ENCODE measurements at places on chromosomes 1 and 21.

DNA sequence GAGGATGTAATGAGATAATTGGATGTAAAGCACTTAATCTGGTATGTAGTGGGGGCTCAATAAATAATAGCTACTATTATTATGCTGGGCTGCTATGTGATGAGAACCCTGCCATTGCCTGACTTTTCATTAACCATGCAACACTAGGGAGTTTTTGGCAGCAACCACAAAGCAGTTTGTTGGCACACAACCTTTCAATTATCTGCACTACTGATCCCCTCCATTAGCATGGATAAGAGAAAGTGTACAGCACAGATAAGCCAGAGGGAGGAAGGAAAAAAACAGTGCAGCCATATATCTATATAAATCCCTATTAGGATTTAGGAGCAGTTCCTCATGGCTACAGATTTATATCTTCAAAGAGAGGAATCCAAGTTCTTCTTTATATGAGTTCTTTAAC lies 498.5 kb downstream of the NUF2 start:
- no peak for DNase-seq

GRCh38 chr21:23496729-23497128 lies 2110.6 kb downstream of the MRPL39 start:
- DNase-seq = no peak

DNA sequence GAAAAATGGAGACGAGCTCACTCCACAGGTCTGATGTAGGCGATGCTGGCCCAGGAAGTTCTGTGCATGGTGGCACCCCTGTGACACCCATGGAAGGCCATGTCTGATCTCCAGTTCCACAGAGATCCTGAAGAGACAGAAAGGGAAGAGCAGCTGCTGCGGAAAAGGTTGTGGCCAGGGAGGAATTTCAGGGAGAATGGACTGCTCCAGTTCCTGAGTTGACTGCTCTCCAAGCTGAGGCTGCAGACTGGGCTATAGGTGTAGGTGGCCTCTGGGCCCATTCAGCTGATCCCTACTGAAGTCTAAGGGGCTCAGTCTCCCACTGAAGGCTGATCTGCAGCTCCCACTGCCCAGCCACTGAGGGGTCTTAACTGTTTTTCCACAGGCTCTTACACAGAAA lies 89.2 kb downstream of the ETS2 start:
- DNase-seq = no peak

DNA sequence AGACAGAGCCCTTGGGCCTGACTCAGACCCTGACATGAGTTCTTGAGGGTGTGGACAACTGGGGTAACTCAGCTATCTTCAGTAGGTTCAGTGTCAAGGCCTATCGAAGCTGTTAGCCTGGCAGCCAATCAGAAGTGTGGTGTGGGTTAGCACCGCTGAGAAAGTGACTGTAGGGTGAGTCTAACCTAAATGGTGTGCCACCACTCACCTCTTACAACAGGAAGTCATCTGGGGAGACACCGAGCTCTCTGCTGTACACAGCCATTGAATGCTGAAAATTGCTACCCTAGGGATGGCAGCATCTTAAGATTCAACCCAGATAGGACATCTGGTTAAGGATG lies 44.6 kb downstream of the RASSF5 start:
- peak; percentile 83 for DNase-seq

DNA sequence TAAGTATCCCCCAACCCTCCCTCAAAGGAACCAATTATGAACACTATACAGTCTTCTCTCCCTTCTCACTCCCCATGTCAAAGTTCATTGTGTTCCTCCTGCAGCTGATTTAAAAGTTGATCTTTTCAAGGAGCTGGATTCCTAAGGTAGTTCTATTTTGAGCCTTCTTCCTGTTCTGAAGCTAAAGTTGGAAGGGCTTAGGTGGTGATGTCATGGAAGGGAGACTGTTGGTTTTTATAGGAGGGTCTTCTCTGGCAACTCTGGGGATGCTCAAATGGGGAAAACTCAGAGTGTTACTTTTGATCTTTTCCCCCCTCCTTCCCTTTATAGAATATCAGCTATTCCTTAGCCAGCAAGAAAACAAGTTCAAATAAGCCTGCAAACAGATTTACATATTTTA lies 83.0 kb upstream of the AK4 start:
- DNase-seq = no peak

- DNase-seq = no peak
These were observed 11.1 kb downstream of the SH2D1B start for GRCh38 chr1:162400790-162401355.

DNA sequence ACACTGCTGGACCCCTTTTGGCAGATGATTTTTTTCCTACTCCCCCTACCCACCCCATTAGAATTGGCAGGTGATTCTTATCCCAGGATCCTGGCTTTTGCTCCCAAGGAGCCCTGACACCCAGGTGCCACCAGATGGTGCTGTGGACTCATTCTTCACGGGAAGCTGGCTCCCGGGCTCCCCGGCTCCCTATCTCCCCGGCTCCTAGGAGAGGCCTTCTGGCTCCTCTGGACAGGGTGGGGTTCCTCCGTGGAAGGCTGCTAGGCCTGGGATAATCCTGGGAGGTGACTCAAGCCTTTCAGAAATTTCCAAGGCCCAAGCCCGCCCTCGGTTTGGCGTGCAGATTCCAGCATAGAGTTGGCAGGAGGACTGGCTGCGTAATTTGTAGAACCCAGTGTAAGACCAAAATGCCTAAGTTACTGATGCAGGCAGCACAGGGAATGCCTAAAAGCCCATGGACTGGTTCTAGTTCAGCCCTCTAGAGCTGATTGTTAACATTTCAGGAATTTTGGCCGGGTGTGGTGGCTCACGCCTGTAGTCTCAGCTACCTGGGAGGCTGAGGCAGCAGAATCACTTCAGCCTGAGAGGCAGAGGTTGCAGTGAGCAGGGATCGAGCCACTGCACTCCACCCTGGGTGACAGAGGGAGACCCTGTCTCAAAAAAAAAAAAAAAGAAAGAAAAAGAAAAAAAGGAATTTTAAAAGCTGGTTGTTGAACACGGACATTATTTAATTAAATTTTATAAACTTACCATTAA lies 6.8 kb upstream of the BSDC1 start:
- DNase-seq = peak; percentile 47

GRCh38 chr1:189987509-189987908 lies 490.2 kb downstream of the BRINP3 start:
- no peak for DNase-seq

DNA sequence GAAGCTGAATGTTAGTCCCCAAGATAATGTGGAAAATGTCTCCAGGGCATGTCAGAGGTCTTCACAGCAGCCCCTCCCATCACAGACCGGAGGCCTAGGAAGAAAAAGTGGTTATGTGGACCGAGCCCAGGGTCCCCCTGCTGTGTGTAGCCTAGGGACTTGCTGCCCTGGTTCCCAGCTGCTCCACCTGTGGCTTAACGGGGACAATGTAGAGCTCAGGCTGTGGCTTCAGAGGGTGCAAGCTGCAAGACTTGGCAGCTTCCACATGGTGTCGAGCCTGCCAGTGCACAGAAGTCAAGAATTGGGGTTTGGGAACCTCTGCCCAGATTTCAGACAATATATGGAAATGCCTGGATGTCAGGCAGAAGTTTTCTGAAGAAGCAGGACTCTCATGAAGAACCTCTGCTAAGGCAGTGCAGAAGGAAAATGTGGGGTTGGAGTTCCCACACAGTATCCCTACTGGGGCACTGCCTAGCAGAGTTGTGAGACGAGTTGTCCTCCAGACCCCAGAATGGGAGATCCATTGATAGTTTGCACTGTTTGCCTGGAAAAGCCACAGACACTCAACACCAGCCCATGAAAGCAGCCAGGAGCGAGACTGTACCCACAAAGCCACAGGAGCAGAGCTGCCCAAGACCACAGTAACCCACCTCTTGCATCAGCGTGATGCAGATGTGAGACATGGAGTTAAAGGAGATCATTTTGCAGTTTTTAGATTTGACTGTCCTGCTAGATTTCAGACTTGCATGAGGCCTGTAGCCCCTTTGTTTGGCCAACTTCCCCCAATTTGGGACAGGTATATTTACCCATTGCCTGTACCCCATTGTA lies 204.9 kb downstream of the MRPL39 start:
- peak; percentile 58 for DNase-seq

DNA sequence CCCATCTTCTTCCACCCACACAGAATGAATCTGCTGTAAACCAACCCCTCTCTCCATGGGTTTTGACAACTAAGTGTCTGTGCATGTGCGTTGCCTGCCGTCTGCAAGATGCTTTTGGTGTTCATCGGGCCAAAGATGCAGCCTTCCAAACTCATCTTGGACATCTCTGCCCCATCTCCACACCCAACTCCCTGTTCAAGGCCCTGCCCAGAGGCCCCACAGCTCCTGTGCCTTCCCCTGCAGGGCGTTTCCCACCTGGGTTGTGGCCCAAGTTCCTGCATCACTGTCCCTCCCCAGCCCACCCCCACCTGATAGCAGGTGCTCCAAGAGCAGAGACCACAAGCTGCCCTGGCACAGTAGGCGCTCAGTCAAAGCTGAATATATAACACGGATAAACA lies 103.2 kb downstream of the BCAR3 start:
- no peak for DNase-seq

DNA sequence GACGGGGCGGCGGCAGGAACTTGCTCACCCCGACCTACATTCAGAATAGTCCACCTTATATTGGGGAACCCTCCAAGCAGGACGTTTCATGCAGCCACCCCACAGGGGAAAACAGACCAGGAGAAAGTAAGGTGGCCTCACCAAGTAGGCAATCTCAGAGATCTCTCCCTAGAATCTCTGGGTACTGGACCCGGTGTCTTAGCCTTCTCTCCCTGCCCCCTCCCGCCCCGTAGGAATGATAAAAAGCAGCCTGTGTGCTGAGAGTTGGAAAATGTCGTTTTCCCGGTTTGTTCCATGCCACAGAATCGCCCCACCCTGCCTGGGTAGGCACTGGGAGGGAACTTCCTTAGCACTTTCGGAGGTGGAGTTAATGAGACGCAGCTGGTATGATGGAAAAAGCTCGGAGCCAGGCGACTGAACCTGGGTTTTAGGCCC lies 789 bp upstream of the PTPN14 start:
- DNase-seq = no peak

- DNase-seq = no peak
These were observed 14.5 kb downstream of the NLRP3 start for GRCh38 chr1:247430434-247430833.

GRCh38 chr1:51768971-51769588 lies 109.4 kb downstream of the NRDC start:
- peak; percentile 51 for DNase-seq

DNA sequence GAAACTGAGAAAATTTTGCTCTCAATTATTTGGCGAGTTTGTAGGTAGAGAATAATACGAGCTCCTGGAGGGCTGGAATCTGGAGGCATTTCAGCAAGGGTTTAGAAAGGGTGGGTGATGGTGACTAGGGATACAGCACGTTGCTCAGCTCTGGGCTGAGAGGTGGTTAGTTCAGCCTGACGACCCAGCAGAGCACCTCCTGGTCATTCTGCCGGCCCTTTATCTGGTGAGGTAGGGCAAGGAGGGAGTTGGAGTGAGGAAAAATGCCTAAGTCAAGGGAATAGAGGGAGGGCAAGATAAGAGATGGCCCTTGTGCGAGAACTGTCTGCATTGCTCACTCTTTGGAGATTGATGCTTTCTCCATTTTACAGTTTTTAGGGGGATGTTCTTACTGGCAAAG lies 19.1 kb downstream of the GALNT2 start:
- DNase-seq = no peak

- DNase-seq = no peak
These were observed 63.8 kb upstream of the MPC2 start for GRCh38 chr1:168000656-168001055.

- peak; percentile 73 for DNase-seq
These were observed 64.8 kb downstream of the DNTTIP2 start for GRCh38 chr1:93814059-93814794.

GRCh38 chr1:87334351-87335174 lies 5.9 kb downstream of the LMO4 start:
- peak; percentile 43 for DNase-seq

DNA sequence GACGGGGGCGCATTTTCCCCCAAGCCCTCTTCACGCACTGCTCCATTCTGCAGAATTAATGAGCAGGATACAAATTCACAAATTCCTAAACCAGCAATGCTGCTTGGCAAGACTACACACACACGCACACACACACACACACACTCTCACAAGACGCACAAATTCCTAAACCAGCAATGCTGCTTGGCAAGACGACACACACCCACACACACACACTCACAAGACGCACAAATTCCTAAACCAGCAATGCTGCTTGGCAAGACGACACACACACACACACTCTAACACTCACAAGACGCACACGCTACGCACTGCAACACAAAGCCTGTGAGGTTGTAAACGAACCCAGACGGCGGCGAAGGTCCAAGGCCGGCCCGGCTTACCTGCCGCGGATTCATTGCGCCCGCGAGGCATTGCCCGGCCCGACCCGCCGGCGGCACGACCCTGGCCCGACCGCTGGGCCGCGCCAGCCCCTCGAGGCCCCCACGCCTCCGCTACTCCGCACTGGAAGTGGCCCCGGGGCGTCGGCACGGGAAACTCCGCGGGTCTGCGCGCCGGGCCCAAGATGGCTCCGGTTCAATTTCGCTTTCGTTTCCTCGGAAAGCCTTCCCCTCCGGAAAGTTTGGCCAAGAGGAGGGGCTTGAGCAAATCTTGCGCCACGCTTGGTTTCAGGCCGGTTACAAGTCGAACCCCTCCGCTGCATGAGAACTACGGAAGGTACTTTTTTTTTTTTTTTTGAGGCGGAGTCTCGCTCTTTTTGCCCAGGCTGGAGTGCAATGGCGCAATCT lies at the start of gene ADAR:
TSS of gene ADAR (minus strand) at position 578 of the 788 bp plus-strand sequence. CDS start at position 398, 180 bp downstream.
- peak; percentile 96 for DNase-seq

- DNase-seq = no peak
These were observed 358.0 kb upstream of the C1orf87 start for GRCh38 chr1:60431593-60431992.

- DNase-seq = no peak
These were observed 1.2 kb upstream of the CAMTA1 start for GRCh38 chr1:6783936-6784559.

- no peak for DNase-seq
These were observed 208.9 kb upstream of the GREM2 start for GRCh38 chr1:240820816-240821215.

DNA sequence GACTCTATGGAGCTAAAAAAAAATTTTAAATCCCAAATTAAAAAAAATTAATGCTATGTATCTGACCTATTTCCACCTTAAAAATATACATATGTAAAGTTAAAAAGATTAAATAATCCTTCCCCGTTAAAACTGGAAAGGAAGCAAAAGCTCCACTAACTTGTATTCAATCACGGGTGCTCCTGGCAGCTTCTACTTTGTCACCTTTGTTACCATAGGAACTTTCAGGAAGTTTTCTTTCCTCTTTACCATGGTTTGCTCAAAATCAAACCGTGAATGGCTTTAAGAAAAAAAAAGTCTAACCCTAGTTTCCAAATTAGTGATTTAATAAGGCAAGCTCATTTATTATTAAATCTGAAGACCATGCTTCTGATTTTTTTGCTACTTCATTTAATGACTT lies 3.5 kb downstream of the GPATCH2 start:
- peak; percentile 9 for DNase-seq

All from activated CD4-positive, alpha-beta T cell treated with anti-CD3 and anti-CD28 coated beads, Interleukin-2, amount 50 U/mL, for 16 hours (primary cell).